ENCODE measurements at places on chromosomes 11 and 22.

GRCh38 chr22:20316217-20316843 lies 3.5 kb downstream of the DGCR6L start:
- DNase-seq, result no peak

- DNase-seq, result no peak
These were observed 45.1 kb upstream of the SESN3 start for GRCh38 chr11:95276139-95276538.

- DNase-seq, result no peak
These were observed 1.7 kb upstream of the USP28 start for GRCh38 chr11:113876798-113877669.

- no peak for DNase-seq
These were observed 1599.2 kb upstream of the TENM4 start for GRCh38 chr11:81039916-81040524.

DNA sequence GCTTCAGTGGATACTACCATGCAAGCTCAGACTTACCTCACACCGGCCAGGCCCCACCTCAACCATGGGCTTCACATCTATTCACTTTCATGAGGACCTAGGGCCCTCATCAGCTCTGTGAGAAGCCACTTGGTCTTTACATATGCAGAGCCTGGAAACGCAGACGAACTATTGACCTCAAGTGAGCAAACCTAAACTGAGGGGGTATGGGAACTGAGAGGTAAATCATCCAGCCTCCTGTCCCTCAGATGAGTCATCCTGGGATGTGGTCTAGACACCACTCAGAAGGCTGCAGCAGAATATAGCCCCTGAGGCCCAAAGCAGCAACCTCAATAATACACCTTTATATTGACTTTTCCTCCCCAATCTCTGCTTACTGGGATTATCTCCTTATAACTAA lies 578.0 kb downstream of the INSC start:
- no peak for DNase-seq

GRCh38 chr11:60175860-60176275 lies 7.0 kb downstream of the MS4A6A start:
- no peak for DNase-seq

GRCh38 chr11:24375931-24376330 lies 120.9 kb upstream of the LUZP2 start:
- DNase-seq, result peak; percentile 40

DNA sequence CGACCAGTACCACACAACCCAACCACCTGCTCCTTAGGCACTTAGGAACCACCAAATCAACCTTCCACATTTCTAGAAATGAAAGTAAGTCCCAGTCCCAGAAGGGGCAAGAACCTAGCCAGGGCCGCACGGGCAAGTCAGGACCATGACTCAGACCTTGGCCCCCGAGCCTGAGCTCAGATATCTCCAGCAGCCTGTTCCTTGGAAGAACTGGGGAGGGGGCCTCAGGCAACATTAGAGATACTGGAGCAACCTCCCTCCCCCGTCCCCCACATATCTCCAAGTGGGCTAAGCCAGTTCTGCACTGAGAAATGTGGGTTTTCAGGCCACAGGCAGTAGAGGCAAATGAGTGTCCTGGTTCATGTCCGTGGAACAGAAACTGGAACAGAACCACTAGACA lies 7.7 kb downstream of the ARAP1 start:
- no peak for DNase-seq

- no peak for DNase-seq
These were observed 1.5 kb downstream of the GAL start for GRCh38 chr11:68685656-68686380.

DNA sequence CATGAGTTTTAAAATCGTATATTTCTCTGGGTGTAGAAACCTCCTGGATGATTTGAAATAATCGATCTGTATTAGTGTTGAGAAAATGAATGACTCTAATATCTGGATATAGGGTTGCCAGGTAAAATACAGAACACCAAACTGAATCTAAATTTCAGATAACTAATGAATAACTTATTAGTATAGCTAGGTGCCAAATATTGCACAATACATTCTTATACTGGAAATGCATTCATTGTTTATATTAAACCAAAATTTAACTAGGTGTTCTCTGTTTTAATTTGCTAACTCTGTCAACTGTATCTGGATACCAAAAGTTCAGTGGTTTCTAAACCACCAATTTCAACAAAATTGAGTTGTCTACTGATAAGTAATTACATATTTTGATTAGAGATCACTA lies 2.5 kb upstream of the BIRC3 start:
- no peak for DNase-seq

DNA sequence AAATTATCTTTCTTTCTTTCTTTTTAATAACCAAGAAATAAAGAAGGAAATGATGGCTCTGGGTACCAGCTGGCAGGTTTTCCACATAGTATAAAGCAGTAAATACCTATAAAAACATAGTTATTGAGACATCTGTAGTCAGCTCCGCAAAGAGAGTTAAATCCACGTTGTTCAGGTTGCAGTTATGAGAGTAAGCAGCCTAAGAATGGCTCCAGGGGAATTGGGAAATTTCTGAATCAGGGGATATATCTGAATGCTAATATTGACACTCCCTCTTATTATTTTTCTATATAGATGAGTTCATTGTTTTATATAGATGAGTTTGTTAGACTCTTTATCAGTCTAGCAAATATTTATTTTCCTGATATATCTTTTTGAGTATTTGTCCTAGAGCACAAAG lies 322.0 kb upstream of the LRRC4C start:
- no peak for DNase-seq

DNA sequence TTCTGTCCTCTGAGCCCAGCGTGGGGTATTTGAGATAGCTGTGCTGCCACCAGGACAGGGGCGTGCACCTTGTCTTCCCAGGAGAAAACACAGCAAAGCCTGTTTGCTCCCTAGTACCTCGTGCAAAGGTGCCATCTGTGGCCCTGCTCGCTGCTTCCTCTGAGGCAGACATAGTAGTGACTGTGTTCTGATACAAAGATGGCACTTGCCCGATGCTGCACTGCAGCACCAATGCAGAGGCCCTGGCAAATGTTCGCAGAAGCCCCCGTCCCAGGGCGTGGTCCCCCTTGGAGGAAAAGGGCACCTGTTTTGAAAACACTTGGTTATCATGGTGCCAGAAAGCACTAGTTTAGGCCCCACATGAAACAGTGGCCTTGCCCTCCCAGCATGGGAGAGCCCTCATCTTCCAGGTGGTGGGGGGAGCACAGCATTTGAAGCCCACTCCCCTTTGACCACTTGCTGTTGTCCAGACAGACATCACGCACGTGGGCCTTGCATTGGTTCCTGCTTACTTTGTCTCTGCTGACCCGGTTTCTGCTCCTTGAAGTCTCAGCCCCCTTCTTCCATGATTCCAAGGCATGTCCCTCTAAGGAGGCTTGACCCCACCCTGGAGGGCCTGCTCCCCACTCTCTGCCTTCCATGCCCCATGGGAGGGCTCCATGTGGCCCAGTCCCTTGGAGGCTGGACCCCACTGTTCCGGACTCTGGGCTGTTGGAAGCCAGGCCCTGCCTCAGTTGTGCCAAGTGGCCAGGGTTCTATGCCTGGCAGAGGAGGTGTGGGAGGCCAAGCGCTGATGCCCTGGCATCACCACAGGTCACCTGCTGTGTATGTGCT lies 109.4 kb downstream of the KCNQ1OT1 start:
- no peak for DNase-seq

GRCh38 chr11:67648140-67648795 lies 2.3 kb downstream of the ACY3 start:
- no peak for DNase-seq

- no peak for DNase-seq
These were observed 16.2 kb downstream of the GRAMD4 start for GRCh38 chr22:46636221-46637002.

GRCh38 chr11:64582885-64583284 lies 8.1 kb upstream of the SLC22A12 start:
- no peak for DNase-seq

- no peak for DNase-seq
These were observed 13.2 kb downstream of the TANGO2 start for GRCh38 chr22:20034143-20034542.

GRCh38 chr11:67372993-67373647 lies at the start of gene CLCF1:
Gene CLCF1 (minus strand): TSS chr11:67373598. CDS start chr11:67373539, 59 bp downstream.
- peak; percentile 67 for DNase-seq

DNA sequence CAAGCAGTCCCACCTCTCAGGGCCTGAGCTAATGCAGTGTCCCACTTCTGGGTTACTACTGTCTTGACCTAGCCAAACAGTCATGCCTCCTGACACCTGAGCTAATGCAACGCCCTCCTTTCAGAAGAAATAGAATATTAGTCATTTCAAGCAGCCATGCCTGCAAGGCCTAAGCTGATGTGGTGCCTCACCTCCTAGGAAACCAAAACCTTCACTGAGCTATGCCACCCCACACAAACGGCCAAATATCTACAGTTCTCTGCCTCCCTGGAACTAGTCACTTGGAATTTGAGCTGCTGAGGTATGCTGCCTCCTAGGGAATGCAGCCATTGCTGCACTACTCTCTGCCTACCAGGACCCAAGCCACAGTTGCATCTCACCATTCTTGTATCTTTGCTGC lies 8.3 kb upstream of the MS4A6E start:
- DNase-seq, result no peak

GRCh38 chr11:62544581-62545436 lies 1.8 kb downstream of the AHNAK start:
- DNase-seq, result peak; percentile 28

GRCh38 chr22:19930551-19931486 lies 10.8 kb upstream of the COMT start:
- no peak for DNase-seq

- no peak for DNase-seq
These were observed 23.9 kb upstream of the TFIP11 start for GRCh38 chr22:26536056-26536761.

GRCh38 chr11:134275534-134276395 lies at the start of gene GLB1L3:
Gene GLB1L3 (plus strand): TSS chr11:134276379. CDS start chr11:134276741, 362 bp downstream.
- DNase-seq, result peak; percentile 39

GRCh38 chr11:7581021-7581590 lies 67.3 kb downstream of the PPFIBP2 start:
- no peak for DNase-seq

- DNase-seq, result no peak
These were observed 79.7 kb upstream of the HORMAD2 start for GRCh38 chr22:30000566-30000965.
